ENCODE measurements at places on chromosomes 6 and 20.

GRCh38 chr20:23201658-23202057 lies 115.5 kb upstream of the CD93 start:
- DNase-seq: no peak

DNA sequence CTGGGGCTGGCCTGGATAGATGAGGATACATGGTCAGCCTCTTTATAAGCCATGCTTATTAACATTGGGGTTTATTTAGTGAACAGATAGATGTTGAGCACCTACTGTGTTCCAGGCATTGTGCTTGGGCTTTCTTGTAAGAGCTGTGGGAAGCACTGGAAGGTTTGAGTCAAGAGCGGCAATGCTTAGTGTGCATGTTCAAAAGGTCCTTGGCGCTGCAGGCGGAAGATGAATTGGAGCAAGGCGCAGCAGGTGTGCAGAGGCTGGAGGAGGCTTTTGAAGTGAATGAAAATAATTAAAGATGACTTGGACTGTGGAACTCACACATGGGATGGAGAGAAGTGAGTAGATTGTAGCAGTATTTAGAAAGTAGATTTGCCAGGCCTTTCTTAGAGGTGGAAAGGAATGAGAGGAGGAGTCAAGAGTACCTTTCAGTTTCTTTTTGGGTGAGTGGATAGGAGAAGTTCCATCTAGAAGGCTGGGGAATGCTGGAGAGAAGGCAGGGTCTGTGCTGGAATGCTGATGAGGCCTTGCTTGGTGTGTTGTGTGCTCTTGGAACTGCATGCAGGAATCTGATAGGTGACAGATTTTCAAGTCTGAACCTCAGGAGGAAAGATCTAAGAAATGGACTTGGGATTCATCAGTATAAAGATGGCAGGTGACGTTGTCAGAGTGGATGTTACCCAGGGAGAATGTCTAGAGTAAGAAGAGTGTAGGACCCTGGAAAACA lies 26.4 kb downstream of the SNX9 start:
- no peak for DNase-seq

DNA sequence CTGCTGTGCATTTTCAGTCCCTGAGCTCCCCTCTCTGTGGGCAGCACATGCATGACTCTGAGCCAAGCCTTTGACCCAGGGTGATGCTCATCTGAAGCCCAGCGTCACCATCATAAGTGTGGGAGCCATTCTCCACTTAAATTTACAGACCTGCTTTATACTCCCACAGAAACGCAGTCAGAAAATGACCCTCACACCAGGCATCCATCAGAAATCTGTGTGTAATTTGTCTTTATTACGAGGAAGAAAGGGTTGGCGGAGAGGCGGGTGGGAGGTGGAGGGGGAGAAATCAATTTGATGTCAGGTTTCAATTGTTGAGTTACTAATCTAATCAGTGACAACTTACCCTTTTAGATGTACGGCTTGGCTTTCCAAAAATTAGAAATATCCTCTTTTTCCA lies 353.6 kb downstream of the MAFB start:
- DNase-seq: no peak

DNA sequence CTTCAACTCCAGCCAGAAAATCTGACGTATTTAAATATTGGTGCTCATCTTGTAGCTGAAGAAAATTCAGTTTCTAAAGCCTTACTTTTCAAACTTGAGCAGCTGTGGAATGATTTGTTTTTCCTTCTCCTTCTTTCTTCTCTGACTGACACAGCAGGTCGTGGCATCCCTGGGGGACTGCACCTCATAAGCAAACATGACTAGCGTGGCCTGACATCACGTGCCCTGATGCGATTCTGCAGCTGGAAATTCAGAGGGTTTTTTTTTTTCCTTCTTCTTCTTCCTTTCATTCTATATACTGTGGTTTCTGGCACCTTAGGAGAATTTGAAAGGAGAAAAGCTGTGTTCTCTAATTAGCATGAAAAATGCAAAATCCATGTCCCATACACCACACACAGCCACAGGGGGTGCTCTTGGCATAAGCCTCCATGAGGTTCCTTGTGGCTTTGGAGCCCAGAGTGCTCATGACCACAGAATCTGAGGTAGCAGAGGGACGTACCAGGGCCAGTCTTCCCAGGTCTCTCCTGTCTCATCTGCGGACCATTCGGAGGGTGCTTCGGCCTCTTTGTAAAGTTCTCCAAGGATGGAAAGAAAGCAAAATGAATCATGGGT lies 258.5 kb upstream of the CDH4 start:
- no peak for DNase-seq

DNA sequence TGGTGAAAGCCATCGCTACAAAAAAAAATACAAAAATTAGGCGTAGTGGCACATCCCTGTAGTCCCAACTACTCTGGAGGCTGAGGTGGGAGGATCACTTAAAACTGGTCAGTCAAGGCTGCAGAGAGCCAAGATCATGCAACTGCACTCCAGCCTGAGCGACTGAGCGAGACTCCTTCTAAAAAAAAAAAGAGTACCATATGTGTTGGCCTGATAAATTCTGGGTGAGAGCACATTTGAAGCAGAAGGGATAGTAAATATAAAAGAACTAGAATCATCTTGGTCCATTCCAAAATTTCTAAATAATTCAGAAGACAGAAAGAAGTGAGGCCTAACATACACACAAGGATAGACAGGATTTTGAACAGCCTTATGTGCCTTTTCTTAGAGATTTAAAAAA lies 2.2 kb downstream of the IBTK start:
- no peak for DNase-seq
